ENCODE measurements at places on chromosomes 4 and X.

- DNase-seq: no peak
Measured at GRCh38 chr4:119113033-119113655, 22.5 kb upstream of the MYOZ2 start.

DNA sequence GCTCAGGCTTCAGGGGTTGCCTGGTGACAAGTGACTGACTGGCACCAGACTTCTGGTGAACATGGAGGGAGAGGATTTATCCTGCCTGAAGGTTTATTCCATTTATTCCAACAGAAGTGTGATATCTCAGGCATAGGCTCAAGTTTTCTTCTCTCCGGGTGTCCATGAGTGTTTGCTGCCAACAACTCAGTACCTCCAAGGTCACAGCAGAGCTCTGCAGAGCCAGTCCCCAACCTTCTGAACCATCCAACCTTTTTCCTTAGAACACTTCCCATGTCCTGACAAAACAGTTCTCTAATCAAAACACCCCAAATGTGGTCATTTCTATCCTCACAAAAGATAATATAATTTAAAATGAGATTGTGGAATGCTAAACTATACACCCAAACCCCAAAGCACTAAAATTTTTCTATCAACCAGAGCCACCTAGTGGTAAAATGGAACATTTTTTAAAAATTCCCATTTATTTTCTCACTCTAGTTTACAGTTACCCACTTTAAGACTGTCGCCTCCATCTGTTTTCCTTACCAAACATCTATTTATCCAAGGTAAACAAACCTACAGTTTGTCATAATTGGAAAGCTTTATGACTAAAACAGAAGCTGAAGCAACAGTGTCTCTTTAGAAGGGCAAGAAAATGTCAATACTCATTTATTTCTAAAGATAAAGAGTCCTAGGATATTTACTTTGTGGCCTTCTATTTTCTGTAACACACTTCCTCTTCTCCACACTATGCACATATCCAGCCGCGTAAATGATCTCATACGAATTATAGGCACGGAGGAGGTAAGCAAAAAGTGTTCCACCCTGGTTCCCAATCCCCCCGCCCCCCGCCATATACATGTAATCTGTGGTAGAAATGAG is 39.5 kb downstream of the TMEM154 start:
- DNase-seq: peak; percentile 36

- DNase-seq: no peak
Measured at GRCh38 chrX:127390316-127390715, 570.8 kb downstream of the PRR32 start.

GRCh38 chr4:78131403-78131802 is 74.3 kb downstream of the FRAS1 start:
- no peak for DNase-seq

DNA sequence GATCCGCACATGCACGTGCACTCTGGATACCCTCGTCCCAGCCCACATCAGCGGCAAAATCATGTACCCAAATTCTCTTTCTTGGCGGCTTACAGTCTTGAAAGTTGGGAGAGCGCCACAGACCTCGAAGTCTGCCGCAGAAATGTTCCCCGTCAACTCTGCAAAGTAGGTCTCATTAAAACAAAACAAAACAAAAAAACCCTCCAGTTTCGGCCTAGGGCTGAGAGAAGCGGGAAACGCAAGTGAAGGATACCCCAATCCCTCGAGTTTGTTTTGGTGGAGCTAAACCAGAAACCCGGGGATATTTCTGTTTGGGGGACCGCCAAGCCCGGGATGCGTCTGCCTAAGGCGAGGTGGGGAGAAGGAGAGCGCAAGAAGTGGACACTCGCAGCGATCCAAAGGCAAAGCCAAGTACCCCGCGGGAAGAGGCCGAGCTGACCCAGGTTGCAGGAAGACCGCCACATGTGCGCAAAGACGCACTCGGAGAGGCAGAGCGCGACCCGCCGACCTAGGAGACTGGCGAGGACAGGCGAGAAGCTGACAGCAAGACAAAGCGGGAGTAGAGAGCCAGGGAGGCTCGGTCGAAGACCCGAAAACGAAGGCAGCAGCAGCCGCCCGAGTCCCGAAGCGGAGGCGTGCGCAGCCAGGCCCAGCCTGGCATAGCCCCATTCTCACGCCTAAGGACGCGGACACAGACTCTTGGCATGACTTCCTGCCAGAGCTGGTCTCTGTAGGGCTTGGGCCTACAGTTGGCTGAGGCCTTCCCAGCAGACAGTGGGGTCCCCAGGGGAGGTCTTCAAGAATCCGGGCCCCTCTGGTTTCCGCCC is 49.6 kb upstream of the BCOR start:
- DNase-seq: no peak

- no peak for DNase-seq
Measured at GRCh38 chr4:183450108-183450507, 5.7 kb downstream of the CDKN2AIP start.

- DNase-seq: peak; percentile 25
Measured at GRCh38 chr4:81789158-81789557, 317.5 kb upstream of the RASGEF1B start.

DNA sequence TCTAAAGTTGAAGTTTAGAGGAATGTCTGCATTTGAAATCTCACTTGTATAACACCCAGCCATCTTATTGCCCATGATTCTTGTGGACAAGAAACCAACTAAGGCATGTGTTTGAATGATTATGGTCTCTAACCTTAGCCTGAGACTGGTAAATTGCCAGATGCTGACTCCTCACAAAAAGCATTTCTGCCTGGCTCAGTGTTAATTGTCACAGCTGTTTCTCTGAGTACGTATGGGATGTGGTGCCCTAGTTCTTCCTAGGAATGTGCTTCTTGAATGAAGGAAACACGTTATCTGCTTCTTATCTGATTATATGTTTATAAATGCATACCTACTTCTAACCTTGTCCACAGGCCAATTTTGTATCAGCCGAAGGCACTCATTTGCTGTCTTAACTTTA is 63.1 kb upstream of the NDP start:
- DNase-seq: no peak

Measured in spinal cord (tissue), 10 donors.